ENCODE measurements at places on chromosomes 1 and 21.

DNA sequence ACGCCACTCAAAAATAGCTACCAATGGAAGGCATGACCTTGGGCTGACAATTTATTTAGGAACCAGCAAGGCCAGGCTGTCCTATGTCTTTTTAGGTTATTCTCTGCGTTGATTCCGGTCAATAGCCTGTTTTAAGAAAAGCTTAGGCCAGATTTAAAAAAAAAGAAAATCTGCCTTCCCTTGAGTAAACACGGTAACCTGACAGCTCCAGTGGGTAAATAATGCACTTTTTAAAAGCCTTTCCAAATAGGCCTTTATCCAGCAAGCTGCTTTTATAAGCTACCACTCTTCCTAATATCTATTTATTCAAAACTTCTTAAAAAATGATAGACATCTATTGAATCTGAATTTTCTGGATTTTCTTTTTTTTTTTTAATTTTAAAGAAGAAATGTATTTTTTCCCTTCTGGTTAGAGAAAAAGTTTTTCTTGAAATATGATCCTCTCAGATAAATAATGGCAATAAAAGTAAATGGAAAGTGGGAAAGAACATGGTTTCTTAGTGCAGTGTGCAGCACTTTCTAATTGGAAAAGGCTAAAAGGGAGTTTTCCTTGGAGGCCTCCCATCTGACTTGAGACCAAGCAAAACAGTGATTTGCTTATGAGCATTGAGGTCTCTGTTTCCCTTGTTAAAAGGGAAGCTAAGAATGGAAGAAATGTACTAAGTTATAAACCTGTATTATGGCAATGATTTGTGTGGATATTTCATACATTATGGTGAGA, 281.0 kb upstream of the RUNX1 start:
- DNase-seq, result no peak

DNA sequence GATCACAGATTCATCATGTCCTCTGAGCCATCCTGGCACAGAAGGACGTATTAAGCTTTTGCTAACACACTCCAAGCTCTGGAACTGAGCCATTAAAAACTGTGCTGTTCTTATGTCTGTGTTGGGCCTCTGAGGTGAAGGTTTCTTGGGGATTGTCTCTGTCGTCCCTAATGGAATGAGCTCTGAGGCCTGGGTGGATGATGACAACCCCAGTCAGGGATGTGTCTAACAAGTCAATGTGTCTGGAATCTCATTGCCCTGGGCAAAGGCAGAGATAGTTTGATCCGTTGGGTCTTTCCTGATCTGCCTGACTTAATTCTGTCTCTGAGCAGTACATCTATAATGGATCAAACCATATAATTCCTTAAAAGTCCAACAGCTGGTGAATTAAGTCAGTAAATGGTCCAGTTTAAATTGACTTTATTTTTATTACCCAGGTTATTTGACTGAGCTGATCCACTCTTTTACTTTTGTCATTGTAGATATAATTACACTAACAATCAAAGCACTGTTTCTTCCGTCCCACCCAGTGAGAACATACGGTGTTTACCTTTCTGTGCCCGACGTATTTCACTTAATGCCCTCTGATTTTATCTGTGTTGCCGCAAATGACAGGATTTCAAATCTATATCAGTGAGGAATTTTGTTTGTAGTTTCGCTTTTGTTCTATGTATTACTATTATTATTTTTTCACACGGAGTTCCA, 38.8 kb upstream of the OR2B11 start:
- no peak for DNase-seq

- peak; percentile 4 for DNase-seq
These were observed at the start of gene LAMC1 for GRCh38 chr1:183023146-183023600. Gene LAMC1, plus strand, starts transcription at chr1:183023420. Its CDS starts 297 bp downstream, at chr1:183023717.

GRCh38 chr1:175204330-175204729, 11.8 kb upstream of the KIAA0040 start:
- DNase-seq, result no peak

All from CD4-positive, alpha-beta T cell treated with Interleukin-17A for 4 hours (primary cell).